ENCODE measurements at places on chromosomes 4 and X.

GRCh38 chrX:153307276-153308178, 14.0 kb downstream of the PNMA6F start:
- no peak for DNase-seq

GRCh38 chr4:185210102-185210981, 944 bp downstream of the SNX25 start:
- DNase-seq = peak; percentile 59

DNA sequence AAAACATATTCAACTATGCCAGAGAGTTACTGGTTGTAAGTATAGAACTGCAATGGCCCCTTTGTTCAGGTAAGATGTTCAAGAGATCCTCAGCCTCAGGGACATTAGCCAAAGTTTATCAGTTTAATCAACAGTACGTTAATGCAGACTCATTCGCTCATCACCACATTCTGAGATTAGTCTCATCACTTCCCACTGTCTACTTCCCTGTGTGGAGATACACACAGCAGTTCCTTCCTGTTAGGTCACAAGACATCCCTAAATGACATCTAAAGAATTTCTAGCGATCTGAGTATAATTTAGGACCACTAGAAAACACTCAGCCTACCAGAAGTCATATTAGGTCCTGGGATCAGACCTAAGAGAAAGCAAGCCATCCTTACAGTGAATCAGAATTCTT, 10.4 kb downstream of the SLC10A7 start:
- no peak for DNase-seq

DNA sequence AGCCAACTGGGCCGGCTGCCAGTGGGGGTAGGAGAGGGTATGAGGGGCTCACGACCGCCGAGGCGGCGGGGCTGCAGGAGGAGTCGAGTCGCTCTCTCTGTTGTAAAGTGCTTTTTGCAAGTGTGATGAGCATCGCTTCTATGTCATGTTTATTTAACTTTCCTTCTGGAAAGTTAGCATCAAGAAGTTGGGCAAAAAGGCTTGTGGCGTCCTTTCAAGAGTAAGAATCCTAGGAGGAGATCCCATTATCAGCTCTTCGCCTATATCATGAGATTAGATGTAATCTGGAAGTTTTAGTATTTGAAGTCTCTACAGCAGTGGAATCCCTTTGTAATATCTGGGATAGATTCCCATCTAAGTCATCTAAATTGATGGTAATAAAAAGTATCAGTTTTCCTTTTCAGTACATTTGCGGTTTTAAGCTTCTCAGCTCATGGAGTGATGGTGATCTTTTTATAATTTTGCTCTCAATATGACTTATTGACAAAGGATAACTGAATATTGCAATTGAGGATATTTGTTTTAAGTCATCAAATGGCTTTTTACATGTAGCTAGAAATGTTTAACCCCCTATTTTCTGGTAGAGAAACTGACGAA, 1.7 kb downstream of the GALNT7 start:
- no peak for DNase-seq

- DNase-seq = no peak
Observed at GRCh38 chr4:2832309-2832980, 11.2 kb upstream of the ADD1 start.

- peak; percentile 47 for DNase-seq
Observed at GRCh38 chrX:12894074-12895030, 12.1 kb upstream of the TLR8 start.

DNA sequence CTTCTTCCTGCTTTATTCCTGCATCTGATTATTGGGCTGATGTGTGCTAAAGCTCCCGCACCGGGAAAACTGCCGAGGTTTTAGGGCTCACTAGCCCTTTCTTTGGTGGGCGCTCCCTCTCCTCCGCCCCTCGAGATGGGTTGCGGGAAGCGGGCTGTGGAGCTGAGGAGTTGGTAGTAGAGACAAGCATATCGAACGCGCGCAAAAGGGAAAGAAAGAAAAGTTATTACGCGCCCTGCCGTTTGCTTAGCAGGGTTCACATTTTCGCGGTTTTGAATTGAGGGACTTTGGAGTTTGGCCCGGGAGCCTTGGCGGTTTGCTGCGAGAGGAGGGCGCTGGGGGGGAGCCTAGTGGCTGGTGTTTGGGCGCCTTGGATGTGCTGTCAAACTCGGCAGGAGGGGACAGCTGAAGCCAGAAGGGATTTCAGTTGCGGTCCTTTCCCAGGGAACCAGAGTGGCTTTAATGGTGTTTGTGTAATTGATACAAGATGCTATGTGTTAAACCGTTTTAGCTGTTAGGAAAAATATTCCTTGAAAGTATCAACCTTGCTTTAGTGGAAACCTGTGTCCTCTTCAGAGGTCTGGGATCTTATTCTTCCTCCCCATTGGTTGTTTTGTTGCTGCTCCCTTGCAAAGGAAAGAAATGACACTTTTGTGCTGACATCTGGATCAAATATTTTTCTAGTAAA, 1.1 kb downstream of the GAB1 start:
- peak; percentile 16 for DNase-seq

GRCh38 chrX:67546496-67547423, 2.9 kb downstream of the AR start:
- no peak for DNase-seq

DNA sequence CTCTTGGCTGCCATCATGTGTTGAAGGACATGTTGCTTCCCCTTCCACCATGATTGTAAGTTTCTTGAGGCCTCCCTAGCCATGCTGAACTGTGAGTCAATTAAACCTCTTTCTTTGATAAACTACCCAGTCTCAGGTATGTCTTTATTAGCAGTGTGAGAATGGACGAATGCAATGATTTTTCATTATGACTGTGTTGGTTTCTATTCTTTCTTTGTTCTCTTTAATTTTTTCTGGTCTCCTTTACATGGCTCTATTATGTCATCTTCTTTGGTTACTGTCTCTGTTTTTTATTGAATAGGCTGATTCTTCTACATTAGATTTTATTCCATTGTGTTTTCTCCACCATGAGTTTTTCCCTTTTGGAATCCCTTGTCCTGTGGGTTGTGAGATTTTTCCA, 840.6 kb downstream of the TRAM1L1 start:
- no peak for DNase-seq

DNA sequence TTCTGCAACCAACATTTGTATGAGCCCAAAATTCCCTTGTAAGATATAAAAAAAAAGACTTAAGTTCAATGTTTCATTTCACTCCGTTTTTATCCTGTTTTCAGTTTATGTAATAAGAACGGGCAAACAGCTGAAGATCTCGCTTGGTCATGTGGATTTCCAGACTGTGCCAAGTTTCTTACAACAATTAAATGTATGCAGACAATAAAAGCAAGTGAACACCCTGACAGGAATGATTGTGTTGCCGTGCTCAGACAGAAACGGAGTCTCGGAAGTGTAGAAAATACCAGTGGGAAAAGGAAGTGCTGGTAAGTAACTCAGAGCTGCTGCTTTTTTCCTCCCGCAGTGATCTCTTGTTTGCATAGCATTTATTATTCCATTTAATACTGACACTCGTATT, 2.8 kb downstream of the ANKRD37 start:
- DNase-seq = no peak

Data from stimulated activated naive CD8-positive, alpha-beta T cell treated with anti-CD3 and anti-CD28 coated beads, Interleukin-15, Interleukin-2, amounts not matched to agents 100 U/mL and 50 U/mL, for 24 hours (primary cell).